Activated CD4-positive, alpha-beta memory T cell treated with anti-CD3 and anti-CD28 coated beads for 36 hours (primary cell): ENCODE measurements at places on chromosomes 3 and 15. TPM values are rescaled to one million over a fixed set of nuclear protein-coding genes. Genes with fewer than 3 reads are reported as not detected.

STAB1 gene
- 0.14 TPM for total RNA-seq

MYRIP gene
- not detected for total RNA-seq

DOCK3 gene
- 2.7 TPM for total RNA-seq

DPPA2 gene
- not detected for total RNA-seq

RARRES1 gene
- total RNA-seq: not detected

ZMAT3 gene
- total RNA-seq: 9.0 TPM

MASP1 gene
- total RNA-seq: not detected

EFCC1 gene
- total RNA-seq: 0.12 TPM

KLHDC8B gene
- total RNA-seq: 2.9 TPM

GRCh38 chr15:68330901-68331300 is 53.4 kb downstream of the FEM1B start:
- peaks cover 6% of the 10 kb centered on the region for H3K4me1 ChIP-seq
- DNase-seq: no peak
- H3K27me3 ChIP-seq: peaks cover 6% of the 10 kb centered on the region
- H3K4me3 ChIP-seq: no peak overlapping the region
- no peak overlapping the region for H3K27ac ChIP-seq
- H3K36me3 ChIP-seq: no peaks in the 10 kb centered on the region

DNA sequence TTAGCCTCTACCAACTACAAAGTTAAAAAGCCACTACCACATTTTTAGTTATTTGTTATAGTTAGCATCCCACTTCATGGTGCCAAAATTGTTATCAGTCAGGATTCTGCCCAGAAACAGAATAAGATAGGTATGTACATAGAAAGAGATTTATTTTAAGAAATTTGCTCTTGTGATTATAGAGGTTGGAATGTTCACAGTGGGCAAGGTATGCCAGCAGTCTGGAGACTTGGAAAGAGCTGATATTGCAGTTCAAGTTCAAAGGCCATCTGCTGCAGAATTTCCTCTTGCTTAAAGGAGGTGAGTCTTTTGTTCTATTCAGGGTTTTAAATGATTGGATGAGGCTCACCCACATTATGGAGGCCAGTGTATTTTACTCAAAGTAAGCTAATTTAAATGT is 143.8 kb upstream of the POU1F1 start:
- no peak for DNase-seq
- no peaks in the 10 kb centered on the region for H3K27me3 ChIP-seq
- no peaks in the 10 kb centered on the region for H3K36me3 ChIP-seq

DNA sequence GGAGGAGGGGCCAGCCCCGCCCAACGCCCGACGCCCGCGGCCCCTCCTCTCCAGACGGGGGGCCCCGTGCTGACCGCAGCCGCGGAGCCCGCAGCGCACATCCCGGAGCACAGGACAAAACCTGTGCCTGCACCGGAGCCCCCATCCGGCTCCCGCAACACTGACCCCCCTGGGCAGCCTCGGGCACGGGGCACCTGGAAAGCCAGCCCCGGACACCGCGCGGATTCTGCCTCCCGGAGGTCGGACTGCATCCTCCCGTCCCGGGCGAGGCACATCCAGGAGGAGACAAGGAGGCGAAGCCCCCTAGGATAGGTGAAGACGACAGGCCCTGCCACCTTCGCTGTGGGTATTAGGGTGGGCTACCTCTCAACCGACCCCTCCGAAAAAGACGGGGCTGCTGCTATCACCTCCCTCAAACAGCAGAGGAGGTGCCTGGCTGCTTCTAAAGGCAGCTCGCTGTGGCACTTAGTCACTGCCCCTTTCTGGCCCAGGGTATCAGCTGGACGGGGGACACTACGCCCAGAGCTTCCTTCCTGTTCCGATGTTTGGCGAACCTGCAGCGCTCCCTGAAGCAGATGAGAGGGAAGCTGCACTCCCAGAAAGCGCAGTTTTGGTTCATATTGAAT is 10.6 kb downstream of the XXYLT1 start:
- peak; percentile 54 for DNase-seq
- H3K27me3 ChIP-seq: no peaks in the 10 kb centered on the region

DNA sequence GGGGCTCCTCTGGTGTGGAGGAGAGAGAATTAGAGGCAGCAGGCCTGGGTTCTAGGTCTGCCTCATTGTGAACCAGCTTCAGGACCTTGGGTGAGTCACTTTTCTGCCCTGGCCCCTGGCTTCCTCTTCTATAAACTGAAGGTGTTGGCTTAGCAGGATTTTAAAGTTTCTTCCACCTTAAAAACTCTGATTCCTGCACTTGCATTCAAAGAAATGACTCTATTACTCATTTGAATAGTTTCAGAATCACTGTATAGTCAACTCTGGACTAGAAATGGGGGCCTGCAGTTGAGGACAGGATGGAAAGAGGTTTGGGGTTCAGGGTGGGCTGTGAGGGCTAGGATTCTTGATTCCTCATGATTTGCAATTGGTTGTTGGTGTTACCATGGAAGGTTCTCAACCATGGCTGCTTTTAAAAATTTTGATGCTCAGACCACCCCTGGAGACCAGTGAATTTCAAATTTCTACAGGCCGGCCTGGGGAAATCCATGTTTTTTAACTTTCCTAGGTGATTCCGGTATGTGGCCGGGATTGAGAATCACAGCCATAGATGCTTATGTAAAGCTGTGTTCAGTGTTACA is 19.9 kb downstream of the SMAD3 start:
- peak overlapping the region; percentile 21 for H3K4me3 ChIP-seq
- H3K4me1 ChIP-seq: peaks cover 98% of the 10 kb centered on the region
- H3K36me3 ChIP-seq: peaks cover 18% of the 10 kb centered on the region
- peak; percentile 84 for DNase-seq
- peak overlapping the region; percentile 82 for H3K27ac ChIP-seq
- H3K27me3 ChIP-seq: no peaks in the 10 kb centered on the region

GRCh38 chr15:67976506-67977073 is 77.5 kb upstream of the PIAS1 start:
- H3K4me1 ChIP-seq: no peaks in the 10 kb centered on the region
- no peak overlapping the region for H3K27ac ChIP-seq
- DNase-seq: no peak
- H3K4me3 ChIP-seq: no peak overlapping the region

- peaks cover 55% of the 10 kb centered on the region for H3K4me1 ChIP-seq
- peak overlapping the region; percentile 40 for H3K4me3 ChIP-seq
- peaks cover 79% of the 10 kb centered on the region for H3K36me3 ChIP-seq
- peak overlapping the region; percentile 96 for H3K27ac ChIP-seq
Measured at GRCh38 chr15:92958105-92958504, 58.0 kb downstream of the CHD2 start.

- H3K4me1 ChIP-seq: no peaks in the 10 kb centered on the region
- no peaks in the 10 kb centered on the region for H3K27me3 ChIP-seq
- DNase-seq: no peak
- H3K4me3 ChIP-seq: no peak overlapping the region
- H3K36me3 ChIP-seq: no peaks in the 10 kb centered on the region
Measured at GRCh38 chr3:62755285-62755684, 119.9 kb downstream of the CADPS start.

DNA sequence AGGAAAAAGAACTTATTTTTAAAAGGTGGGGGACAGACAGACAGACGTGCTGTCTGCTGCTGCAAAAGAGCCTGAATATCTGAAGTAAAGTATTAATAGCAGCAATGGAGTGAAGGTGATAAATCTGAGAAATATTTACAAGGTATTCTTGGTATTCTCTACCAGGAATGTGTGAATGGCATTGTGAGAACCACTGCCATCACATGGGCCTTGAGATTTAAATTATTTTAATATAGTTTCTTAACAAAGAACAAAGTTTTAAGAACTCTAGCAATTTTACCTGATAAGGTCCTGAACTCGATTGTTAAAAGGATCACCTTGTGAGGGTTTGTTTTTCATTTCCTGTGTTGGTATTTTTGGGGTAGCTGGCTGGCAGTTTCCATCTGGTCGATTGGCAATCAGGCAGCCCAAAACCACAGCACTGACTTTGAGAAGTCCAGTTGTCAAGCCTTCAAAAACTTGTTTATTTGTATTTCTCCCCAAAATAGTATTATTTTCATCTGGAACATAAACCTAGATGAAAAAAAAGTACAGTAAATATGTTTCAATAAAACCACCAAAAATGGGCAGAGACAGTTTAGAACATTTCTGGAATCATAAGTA is 97.3 kb downstream of the ISL2 start:
- H3K27ac ChIP-seq: no peak overlapping the region
- no peak overlapping the region for H3K4me3 ChIP-seq
- no peaks in the 10 kb centered on the region for H3K4me1 ChIP-seq
- H3K36me3 ChIP-seq: peaks cover 32% of the 10 kb centered on the region

- no peak overlapping the region for H3K4me3 ChIP-seq
- no peak for DNase-seq
- no peak overlapping the region for H3K27ac ChIP-seq
- no peaks in the 10 kb centered on the region for H3K36me3 ChIP-seq
- no peaks in the 10 kb centered on the region for H3K27me3 ChIP-seq
Measured at GRCh38 chr15:95371664-95372063, 958.8 kb upstream of the NR2F2 start.

DNA sequence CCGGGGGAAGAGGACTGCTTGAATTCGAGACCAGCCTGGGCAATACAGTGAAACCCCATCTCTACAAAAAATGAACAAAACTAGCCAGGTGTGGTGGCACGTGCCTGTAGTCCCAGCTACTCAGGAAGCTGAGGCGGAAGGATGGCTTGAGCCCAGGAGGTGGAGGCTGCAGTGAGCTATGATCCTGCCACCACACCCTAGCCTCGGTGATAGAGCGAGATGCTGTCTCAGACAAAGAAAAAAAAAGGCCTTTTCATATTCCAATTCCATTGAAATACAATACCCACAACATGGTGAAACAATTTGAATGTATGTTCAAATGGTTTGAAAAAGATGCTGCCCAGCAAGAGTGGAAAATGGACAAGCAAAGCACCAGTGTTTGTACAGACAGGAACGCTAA is 61.8 kb upstream of the ZNF148 start:
- DNase-seq: no peak
- H3K4me1 ChIP-seq: peaks cover 12% of the 10 kb centered on the region
- H3K27me3 ChIP-seq: no peaks in the 10 kb centered on the region
- H3K27ac ChIP-seq: no peak overlapping the region

- DNase-seq: no peak
- H3K27ac ChIP-seq: no peak overlapping the region
- H3K27me3 ChIP-seq: no peaks in the 10 kb centered on the region
- no peak overlapping the region for H3K4me3 ChIP-seq
- H3K4me1 ChIP-seq: no peaks in the 10 kb centered on the region
Measured at GRCh38 chr15:73799466-73799865, 46.3 kb upstream of the INSYN1 start.

GRCh38 chr3:194298331-194299227 is 52.5 kb downstream of the CPN2 start:
- H3K27ac ChIP-seq: no peak overlapping the region
- H3K4me1 ChIP-seq: peaks cover 4% of the 10 kb centered on the region
- H3K4me3 ChIP-seq: no peak overlapping the region
- H3K36me3 ChIP-seq: no peaks in the 10 kb centered on the region
- H3K27me3 ChIP-seq: peaks cover 3% of the 10 kb centered on the region

DNA sequence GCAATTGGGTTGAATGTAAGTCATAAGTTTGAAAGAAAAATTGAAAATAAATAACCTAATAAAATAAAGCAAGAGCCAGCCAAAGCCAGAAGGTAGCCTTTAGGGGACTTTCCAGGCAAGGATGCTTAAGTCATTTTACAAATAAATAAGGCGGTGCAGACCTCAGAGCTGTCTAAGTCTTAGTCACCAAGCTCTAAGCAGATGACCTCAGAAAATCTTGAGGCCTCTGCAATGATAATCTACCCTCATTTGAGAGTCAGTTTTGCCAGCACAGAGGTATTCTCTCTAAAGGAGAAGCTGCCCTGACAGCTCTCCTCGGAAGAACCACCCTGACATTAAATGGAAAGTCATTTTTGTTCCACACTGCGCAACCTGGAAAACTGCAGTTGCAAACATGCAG is 113.9 kb downstream of the OXNAD1 start:
- peaks cover 82% of the 10 kb centered on the region for H3K4me1 ChIP-seq
- peak overlapping the region; percentile 70 for H3K27ac ChIP-seq
- peak; percentile 38 for DNase-seq

GRCh38 chr3:49339581-49339940 is 292 bp downstream of the USP4 start:
- no peaks in the 10 kb centered on the region for H3K27me3 ChIP-seq
- peaks cover 38% of the 10 kb centered on the region for H3K4me1 ChIP-seq
- H3K4me3 ChIP-seq: peak overlapping the region; percentile 96
- H3K27ac ChIP-seq: peak overlapping the region; percentile 99

DNA sequence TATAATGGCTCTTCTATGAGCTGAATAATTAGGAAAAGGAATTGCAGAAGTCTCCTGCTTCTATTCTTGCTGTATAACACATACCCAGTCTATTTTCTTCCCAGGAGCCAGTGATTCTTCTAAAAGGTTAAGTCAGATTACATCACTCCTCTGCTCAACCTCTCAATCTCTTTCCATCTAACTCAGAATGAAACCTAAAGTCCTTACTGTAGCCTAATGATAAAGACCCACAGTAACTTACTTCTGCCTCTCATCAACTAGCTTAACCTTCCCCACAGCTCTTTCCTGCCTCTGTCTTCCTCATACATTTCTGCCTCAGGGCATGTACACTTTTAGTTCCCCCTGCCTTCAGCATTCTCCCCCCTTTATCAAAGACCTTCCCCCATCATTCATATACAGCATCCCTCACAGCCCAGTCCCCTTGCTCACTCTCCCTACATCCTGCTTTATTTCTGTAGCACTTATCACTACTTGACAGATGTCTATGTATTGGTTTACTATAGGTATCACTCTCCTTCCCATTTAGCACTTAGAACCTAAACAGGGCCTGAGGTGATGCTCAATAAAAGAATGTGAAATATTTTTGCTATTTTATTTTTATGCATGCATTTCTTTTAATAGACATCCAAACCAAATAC is 28.5 kb upstream of the CMTM6 start:
- DNase-seq: no peak
- H3K4me1 ChIP-seq: peaks cover 7% of the 10 kb centered on the region
- H3K4me3 ChIP-seq: no peak overlapping the region
- H3K27ac ChIP-seq: peak overlapping the region; percentile 64

- no peak overlapping the region for H3K4me3 ChIP-seq
- H3K27me3 ChIP-seq: no peaks in the 10 kb centered on the region
- DNase-seq: no peak
- H3K4me1 ChIP-seq: peaks cover 6% of the 10 kb centered on the region
- no peaks in the 10 kb centered on the region for H3K36me3 ChIP-seq
Measured at GRCh38 chr3:151383111-151383510, 1.4 kb downstream of the P2RY12 start.

GRCh38 chr3:144482876-144483275 is 511.3 kb downstream of the DIPK2A start:
- DNase-seq: no peak
- H3K27ac ChIP-seq: no peak overlapping the region
- no peaks in the 10 kb centered on the region for H3K4me1 ChIP-seq
- no peaks in the 10 kb centered on the region for H3K36me3 ChIP-seq
- H3K27me3 ChIP-seq: no peaks in the 10 kb centered on the region
- H3K4me3 ChIP-seq: no peak overlapping the region
